Stomach (tissue), 19 donors: ENCODE measurements at places on chromosomes 12 and 14.

DNA sequence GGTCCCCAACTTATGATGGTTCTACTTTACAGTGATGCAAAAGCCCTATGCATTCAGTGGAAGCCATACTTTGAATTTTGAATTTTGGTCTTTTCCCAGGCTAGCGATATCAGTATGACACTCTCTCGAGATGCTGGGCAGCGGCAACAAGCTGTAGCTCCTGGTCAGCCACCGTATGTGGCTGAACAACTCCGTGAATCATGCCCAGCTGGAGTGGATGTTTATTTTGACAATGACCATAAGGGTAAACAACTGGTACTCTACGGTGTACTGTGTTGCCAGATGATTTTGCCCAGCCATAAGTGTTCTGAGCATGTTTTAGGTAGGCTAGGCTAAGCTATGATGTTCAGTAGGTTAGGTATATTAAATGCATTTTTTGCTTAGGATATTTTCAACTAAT lies 8.2 kb upstream of the ZNF410 start:
- no peak for DNase-seq

DNA sequence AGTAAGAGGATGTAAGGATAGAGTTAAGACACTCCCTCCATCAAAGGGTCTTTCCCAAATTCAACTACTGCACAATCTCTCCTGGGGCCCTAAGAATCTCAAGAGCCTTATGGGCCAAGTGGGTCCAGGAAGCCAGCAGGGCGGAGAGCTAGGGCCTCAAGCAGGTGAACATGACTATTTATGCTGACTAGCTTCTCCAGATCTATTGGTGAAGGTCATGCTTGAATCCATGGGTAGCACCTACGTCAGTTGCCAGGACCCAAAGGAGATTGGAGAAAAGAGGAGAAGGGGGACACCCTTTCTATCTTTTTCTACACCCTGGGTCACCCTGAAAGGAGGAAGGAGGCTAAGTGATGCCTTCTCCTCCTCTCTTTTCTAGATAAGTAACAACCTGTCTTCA lies 534.2 kb upstream of the MIS18BP1 start:
- no peak for DNase-seq

DNA sequence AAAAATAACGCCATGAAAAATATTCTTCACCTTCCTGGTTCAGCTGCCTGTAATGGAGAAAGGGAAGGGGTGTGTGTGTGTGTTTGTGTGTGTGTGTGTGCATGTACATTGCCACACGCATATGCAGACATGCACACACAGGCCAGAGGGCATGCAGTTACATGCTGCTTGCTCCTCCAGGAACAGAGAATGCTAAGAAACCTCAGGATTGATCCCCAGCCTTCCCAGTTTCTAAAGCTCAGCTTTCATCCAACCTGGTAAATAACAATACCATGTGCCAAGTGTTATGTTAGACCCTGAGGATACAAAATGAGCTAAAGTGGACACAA lies 241.7 kb downstream of the SPTSSA start:
- DNase-seq = no peak

- DNase-seq = no peak
These were observed 113.8 kb upstream of the FOXG1 start for GRCh38 chr14:28652782-28653181.

DNA sequence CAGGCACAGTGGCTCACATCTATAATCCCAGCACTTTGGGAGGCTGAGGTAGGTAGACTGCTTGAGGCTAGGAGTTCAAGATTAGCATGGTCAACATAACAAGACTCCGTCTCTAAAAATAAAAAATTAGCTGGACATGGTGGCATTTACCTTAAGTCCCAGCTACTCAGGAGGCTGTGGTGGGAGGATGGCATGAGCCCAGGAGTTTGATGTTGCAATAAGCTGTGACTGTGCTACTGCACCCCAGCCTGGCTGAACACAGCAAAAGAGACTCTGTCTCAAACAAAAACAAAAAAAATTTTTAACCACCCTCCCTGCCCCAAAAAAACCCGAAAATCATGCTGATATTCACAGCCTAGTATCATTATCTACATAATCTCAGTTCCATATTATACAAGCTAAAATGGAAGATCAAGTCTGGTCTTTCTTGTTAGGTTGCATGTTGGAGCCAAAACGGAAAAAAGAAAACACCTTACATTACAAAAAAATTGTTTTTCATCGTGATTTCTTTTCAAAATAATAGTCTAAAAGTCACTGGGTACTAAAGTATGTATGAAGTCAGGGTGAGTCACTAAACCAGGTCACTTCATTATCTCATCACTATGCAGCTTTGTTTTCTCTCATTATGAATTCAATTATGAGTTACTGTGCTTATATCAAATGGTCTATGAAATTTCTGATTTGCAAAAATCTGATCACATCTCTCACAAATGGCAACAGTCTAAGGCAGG lies 13.8 kb downstream of the GXYLT1 start:
- no peak for DNase-seq

DNA sequence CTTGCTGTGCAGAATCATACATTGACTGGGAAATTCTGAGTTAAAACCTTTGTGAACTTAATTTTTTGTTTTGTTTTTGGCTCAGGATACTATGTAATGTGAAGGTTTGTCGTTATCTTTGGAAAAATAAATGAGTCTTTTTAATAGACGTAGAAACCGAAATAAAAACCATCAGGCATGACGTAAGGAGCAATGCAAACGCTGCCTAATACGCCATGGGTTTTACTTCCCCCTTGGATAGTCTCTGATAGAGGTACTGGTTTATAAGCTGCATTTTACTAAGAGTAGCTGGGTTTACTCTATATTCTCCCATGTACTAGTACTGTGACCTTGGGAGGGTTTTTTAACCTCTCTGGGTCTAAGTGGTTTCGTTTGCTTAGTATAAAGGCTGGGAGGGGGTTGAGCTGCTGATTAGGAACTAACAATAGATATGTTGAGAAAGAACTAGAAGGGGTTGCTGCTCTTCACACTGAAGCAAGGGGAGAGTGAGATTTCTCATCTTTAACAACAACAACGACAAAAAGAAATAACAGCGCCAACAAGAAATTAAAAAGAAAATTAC lies 66.8 kb upstream of the SLCO1C1 start:
- DNase-seq = no peak

GRCh38 chr12:42144158-42144407 lies 591 bp downstream of the GXYLT1 start:
- no peak for DNase-seq

- DNase-seq = no peak
These were observed 12.4 kb downstream of the BEST3 start for GRCh38 chr12:69686731-69687130.

DNA sequence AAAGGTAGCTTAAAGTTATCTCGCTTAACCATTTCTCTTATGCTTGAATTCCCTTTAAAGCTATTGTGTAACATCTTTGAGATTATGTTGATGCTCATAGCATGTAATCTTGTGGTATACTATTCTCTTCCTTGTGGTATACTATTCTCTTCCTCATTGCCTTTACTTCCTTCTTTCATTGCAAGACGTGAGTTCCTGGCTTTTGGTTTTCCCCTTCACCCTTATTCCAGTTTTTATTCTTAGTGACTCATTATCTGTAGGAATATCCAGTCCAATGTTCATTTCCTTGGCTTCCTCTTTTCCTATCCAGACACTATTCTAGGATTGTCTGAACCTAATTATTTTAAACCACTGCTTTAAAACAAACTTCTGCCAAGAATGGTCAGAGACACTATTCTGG lies 564.0 kb downstream of the CCER1 start:
- no peak for DNase-seq

- DNase-seq = no peak
These were observed 39.3 kb downstream of the XRCC3 start for GRCh38 chr14:103675957-103676356.

GRCh38 chr12:46304070-46304469 lies 35.2 kb upstream of the SLC38A1 start:
- DNase-seq = peak; percentile 37

GRCh38 chr14:22532345-22533056 lies 56.5 kb downstream of the DAD1 start:
- no peak for DNase-seq

DNA sequence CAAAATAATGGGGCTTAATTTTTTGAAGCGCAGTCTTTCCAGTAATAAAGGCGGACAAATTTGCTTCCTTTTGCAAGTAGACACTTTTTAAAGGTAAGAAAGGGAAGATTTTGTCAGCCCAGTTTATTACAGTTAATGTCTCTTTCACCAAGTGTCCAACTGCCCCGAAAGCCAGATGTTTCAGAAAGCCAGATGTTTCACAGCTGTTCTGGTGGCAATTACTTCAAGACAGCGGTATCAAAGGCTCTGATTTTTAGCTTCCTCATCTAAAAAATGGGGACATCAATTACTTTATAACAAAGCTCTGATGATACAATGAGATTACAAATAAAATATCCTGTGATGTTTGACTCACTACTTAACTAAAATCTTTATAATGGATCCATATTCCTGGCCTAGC lies 1.0 kb downstream of the WBP11 start:
- DNase-seq = no peak

DNA sequence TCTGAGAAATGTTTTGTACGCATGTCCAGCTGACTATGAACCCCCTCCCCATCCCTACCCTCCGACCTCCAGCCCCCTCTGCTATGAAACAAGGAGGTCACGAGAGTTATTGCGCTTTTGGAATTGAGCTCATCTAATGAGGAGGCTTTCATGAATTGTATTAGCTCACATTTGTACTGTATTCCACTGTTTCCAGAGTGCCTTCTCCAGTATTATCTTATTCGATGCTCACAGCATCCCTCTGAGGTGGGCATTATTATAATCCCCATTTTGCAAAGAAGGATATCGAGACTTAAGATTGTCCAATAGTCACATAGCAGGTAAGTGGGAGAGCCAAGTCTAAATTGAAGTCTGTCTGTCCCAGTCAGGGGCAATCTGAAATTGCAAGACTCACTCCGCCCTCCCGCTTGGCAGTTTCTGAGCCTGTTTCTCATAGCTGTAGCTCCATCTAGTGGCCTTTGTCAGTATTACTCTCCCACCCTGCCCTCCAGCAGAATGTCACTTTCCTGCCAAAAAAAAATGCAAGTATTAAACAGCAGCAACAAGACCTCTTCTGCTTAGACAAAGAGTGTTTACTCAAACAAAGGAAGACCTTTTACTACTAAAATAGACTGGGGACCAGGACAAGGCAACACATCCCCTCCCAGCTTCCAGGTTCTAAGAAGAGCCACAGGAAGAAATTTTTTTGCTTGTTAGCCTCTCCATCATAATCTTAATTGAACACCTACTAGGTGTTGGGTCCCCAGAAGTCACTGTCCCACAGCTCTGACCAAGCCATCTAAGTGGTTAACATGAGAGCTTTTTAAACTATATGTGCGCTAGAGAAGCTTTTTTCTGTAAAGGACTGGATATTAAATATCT lies 48.6 kb upstream of the TMEM233 start:
- DNase-seq = peak; percentile 87

GRCh38 chr12:103556890-103557627 lies 30.0 kb upstream of the STAB2 start:
- DNase-seq = no peak

DNA sequence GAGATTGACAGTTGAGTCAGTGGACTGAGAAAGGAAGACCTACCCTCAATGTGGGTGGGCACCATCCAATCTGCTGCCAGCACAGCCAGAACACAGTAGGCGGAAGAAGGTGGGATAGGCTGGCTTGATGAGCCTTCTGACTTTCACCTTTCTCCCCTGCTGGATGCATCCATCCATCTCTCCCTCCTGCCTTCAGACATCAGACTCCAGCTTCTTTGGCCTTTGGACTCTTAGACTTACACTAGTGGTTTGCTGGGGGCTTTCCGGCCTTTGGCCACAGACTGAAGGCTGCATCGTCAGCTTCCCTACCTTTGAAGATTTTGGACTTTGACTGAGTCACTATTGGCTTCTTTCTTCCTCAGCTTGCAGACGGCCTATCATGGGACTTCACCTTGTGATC lies 456.5 kb upstream of the MIS18BP1 start:
- DNase-seq = no peak

GRCh38 chr12:46617167-46617566 lies 208.6 kb downstream of the SLC38A4 start:
- DNase-seq = no peak

GRCh38 chr12:55930771-55931316 lies at the start of gene DGKA:
Gene DGKA (plus strand): TSS chr12:55931162. CDS start chr12:55936504, 5,342 bp downstream.
- peak; percentile 45 for DNase-seq

- DNase-seq = no peak
These were observed 65.1 kb upstream of the ST8SIA1 start for GRCh38 chr12:22399464-22400180.

DNA sequence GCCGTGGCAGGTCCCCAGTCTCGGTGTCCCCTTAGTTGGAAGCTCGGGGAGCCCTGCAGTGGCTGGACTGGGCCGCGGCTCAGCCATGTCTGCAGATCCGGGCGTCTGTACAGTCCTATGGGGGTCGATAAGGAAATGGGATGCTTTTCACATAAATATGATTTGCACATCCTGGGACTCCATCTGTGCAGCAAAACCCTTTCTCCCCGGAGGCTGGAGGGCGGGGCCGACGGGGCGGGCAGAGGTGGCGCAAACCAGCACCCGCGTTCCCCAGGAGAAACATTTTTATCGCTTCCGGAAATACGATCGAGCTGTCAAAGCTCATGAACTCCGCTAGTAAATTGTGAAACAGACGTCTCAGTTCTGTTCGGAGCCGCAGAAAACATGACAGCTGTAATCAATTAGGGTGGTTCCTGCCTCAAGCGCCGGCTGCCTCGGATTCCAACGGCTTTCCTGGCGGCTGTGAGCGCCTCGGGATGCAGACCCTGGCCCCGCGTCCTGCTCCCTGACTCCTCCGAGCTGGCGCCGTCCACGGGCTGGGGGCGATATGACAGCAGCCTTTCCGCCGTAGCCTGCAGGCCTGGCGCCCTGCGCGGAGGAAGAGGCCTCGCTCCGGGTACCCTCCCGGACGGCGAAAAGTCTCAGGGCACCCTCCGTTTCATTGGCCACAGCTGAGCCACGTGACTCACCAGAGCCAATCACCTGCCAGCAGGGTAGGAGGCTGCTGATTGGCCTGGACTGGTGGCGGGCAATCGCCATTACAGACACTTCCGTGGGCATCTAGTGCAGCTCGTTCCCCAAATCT lies 23.0 kb downstream of the DIO3 start:
- DNase-seq = no peak

DNA sequence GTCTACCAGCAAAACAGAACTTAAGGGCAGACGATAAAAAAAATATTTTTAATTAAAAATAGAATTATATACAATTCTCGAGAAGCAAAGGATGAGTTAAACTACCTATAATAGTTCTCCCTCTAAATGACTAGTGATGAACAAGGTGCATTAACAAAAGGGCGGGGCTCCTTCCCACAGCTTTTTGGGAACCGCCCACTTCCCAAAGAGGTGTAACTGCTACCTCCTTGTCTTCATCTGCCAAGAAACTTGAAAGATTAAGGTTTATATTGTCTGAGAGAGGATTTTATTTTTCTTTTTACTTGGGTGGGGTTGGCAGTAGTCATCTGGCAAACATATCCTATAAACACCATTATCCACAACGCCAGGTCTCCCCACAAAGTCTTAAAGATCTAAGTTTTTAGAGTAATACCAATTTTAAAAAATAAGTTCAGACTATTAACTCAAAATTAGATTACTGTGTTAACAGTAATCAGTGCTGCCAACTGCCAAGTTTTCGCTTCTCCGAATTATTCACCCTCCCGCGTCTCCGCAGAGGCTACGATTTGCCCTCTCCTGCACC lies 938 bp downstream of the RALGAPA1 start:
- peak; percentile 69 for DNase-seq
